ENCODE measurements at places on chromosomes 5 and 9. TPM values are rescaled to one million over a fixed set of nuclear protein-coding genes. Genes with fewer than 3 reads are reported as not detected.

DNA sequence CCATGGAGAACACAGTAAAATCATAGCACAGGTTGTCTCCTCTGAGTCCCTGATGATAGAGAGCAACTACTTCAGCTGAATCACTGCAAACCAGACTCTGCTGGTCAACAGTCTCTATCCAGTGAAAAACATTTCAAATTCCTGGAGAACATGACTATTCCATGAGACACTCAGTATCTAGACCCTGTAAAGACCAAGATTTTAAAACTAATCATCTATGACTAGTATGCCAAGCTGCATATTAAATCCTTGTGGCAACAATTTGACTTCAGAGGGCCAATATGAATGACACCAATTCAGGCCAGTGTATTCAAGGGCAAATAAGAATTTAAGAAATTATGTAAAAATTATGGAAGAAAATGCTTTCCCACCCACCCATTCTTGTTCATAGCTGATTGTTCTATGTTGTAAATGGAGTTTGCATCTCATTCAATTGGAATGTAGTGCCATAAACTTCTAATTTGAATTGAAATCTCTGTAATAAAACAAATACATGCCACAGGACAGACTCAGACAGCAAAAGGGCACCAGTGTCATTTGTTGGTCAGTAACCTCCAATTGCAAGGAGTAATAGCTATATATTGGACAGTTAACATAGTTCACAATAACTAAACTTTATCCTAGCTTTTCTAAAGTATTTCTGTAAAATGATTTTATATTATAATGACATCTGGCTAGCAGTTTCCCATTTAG lies 80.1 kb upstream of the LPAR1 start:
- no peak for DNase-seq

The KCNN2 gene
- total RNA-seq: 0.46 TPM

GRCh38 chr5:167861129-167861927 lies 430.1 kb upstream of the WWC1 start:
- DNase-seq: no peak

GRCh38 chr9:4065054-4065453 lies 234.8 kb downstream of the GLIS3 start:
- DNase-seq: no peak

DNA sequence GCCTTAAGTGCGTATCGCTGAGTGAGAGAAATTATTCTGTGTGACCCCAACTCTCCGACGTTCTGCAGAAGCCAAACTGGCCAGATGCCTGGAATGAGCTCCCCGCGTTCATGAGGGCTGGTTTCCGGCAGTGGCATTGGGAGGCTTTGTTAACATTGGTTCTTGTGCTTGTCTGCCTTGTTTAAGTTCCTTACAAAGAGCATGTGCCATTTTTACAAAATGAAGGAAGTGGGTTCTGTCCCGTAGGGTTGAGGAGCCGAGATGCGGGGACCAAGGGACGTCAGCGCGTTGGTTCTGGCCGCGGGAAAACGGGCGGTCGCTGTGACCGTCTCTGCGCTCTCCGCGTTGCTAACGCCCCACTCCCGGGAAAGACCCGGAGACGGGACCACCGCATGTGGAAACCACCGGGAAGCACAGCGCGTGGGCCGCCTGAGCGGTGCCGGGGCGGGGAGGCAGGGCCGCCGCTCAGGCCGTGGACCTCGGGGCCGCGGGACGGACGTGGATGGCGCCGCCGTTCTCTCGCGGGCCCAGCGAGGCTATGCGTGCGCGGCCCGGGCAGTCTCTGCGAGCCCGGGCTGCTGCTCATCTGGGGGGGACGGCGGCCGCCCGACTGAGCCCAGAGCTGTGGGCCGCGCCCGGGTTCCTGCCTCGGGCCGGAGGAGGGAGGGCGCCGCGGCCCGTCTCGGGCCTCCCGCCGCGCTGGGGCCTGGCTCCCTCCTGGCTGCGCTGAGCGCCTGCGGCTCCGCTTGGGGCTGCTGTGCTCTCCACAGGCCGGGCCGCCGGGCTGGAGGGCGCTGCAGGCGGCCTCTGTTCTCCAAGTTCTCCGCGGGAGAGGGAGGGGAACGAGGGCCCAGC lies 13.4 kb downstream of the RABL6 start:
- peak; percentile 75 for DNase-seq

DNA sequence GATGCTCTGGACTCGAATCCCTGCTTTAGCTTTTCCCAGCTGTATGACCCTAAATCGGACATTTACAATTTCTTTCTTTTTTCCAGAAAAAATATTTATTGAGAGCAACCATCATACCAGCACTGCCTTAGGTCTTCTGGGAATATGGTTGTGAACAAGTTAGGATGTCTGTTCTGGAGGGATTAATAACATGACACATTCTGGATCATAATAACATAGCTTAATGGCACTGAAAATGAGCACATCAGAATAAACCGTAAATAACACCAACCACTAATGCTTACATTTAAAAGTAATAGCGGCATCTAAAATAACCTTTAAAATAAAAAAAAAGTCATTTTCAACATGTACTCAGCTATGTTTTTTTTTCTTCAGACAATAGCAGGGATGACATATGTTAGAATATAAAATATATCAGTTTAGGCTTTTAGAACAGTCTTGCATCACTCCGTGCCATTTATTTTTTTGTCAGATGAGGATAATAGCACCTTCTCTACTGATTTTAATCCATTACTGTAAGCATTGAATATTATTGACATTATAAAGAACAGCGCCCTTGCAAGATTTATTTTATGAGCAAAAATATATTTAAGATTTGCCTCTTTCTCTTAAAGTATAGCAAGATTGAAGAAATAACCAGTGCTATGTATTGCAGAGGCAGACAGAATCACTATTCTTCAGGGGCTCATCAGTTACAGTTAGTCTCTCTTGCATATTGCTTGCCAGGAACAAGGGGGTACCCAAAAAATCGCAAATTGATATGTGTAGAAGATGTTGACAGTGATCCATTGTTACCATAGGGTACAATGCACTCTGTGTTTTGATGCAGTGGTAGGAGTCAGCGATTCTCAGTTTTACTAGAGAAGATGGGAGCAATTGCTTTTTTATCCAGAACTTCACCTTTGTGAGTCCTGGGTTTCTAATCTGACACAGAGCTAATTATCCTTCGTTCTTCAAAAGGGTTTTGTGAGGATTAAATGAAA lies 168.4 kb upstream of the NR3C1 start:
- DNase-seq: no peak

The CDH10 gene
- not detected for total RNA-seq

The SNCB gene
- not detected for total RNA-seq

The TMC1 gene
- total RNA-seq: 1.00 TPM

- no peak for DNase-seq
Measured at GRCh38 chr5:109865637-109866036, 175.9 kb downstream of the MAN2A1 start.

DNA sequence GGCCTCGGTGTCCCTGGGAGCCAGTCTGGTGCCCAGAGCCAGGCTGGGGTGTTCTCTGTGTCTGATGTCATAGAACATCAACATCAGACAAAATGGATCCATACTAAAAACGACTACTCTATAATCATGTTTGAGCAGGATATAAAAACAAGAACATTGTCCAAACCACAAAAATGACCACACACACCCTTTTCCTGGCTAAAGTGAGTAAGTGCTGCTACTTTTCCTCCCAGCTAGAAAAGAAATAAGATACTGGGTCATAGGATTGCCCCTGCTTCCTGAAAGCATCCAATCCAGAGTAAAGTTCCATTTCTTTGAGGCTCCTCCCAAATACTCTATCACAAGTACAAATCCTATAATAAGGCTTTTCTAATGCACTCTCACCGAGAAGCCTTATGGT lies 19.7 kb upstream of the TRAF1 start:
- no peak for DNase-seq

DNA sequence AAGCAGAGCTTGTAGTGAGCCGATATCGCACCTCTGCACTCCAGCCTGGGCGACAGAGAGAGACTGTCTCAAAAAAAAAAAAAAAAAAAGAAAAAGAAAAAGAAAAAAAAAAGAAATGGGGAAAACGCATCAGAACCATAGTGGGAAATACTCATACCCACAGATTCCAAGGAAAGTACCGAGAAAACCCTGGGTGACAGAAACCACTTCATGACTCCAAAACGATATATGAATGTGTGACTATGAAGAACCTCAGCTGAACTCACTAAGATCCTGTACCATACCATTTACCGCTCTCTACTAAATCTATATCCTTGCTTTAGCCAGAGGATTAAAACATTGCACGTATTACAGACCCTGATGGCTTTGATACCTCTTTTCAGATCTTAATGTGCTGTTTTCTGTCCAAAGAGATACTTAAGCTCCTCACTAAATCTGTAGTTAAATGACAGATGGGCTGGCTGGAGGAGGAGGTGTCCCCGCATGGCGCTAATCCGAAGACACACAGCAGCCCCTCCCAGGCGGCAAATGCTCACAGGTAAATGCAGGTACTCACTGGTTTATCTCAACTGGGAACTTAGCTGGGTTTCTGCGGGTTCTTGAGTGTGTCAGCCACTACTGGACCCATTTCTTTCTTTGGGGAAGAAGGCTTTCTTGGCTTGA lies 2.8 kb downstream of the LPCAT1 start:
- no peak for DNase-seq

DNA sequence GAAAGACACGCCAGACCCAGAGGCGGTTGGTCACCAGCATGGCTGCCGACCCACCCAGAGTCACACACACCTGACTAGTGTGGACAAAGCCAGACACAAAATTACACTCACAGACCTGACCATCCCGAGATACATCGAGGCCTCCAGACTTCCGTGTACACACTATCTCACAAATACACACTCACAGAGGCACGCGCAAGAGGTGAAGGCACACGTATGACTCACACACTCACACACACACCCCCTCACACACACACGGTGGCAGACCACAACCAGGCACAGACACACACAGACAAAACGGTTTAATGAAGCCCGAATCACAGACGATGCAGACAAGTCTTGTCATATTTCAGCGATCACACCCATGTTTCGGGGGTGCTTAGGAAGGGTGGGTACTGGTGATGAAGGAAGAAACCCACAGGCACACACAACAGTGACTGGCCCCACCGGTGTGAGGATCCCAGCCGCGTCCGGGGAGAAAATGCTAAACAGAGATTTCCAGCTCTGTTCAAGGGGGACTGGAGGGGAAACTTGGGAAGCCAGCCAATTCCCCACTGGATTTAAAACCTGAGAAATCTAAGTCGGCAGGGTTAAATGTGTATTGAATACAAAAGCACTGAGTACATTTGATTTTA lies 51.3 kb downstream of the CRB2 start:
- DNase-seq: peak; percentile 62

DNA sequence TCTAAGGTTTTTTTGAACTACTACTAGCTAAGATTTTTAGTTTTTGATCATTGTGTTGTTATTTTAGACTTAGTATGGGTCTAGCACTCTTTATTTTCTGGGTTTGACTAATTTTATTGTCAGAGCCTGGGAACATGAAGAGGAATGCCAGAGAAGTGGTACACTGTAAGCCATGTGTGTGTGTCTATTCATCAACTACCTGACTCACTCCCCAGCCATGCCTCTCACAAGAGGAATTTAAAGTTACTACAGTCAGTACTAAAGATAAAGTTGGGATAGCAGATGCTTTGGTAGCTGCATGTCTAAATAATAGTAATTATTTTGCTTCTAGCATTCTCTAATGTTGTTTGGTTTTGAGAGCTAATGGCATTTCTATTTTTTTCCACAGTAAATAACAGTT lies 264.8 kb downstream of the CSNK1G3 start:
- DNase-seq: no peak

GRCh38 chr9:98774746-98775145 lies 21.6 kb downstream of the ANKS6 start:
- DNase-seq: no peak

GRCh38 chr5:1911773-1912235 lies 29.1 kb upstream of the IRX4 start:
- DNase-seq: peak; percentile 44

DNA sequence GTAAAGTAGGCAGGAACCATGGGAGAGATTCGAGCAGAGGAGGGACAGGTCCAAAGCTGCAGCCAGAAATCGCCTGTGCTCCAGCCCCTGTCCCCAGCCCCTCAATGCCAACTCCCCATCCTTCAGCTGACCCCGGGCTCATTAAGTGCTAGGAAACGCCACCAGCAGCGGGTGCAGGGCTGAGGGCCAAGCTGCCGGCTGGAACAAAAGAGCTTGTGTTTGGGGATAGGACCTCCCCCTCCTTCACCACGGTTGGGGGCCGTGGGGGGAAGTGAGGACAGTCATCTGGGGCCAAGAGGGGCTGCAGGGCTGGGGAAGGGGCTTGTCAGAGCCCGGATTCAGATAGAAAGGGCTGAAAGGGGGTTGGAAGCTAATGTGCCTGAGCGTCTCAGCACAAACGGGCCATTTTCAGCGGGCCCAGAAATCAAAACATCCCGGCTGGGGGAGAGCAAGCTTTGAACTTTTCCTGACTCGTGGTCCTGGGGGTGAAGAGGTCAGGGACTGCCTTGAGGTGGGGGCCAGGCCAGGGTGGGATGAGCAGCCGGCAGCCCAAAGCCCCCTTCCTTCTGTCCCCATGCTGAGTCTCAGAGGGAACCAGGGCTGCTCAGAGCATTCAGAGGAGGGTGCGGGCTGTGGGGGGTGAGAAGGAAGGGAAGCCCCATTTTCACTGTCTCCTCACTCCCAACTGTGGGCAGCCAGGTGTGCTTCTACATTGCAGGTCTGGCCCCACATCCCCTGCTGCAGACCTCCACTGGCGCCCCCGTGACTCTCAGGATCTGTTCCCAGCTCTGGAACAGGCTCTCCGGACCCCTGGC lies 69.4 kb upstream of the DAB2IP start:
- no peak for DNase-seq

DNA sequence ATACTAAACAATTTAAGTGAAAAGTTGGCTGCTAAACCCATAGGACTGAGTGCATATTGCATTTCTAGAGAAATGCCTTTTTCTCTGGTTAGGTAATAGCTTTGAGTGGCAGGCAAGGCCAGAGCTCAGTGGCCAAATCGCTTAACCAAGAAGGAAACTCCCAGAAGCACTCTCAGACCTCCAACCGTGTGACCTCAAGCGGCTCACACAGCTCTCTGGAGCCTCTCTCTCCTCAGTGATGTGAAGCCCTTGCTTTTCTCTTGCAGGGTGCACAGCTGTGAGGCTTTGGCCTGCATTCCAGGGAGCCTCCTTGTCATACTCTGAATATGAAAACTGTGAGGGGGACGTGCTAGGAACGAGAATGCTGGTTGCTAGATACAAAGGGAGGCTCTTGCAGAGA lies 106.7 kb downstream of the INSYN2B start:
- no peak for DNase-seq

DNA sequence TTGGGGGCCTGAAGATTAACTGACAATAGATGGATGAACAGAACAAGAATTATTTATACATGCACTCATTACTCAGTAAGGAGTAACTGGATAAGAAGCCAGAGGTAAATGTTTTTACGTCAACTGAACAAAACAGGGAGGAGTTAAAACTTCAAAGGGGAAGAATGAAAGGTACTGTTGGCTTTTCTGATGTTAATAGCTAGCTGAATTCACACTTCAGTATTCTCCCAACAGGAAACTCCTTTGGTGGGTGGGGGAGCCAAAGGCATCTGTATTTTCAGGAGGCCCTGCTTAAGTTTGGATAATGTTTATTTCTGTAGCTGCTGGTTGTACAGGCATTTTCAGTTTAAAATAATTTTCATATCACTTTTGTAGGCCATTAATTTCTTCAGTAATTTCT lies 23.2 kb upstream of the RFK start:
- no peak for DNase-seq

The GCNT4 gene
- total RNA-seq: 3.0 TPM

The LRRC14B gene
- total RNA-seq: not detected

- DNase-seq: no peak
Measured at GRCh38 chr5:133317558-133317957, 265.7 kb downstream of the HSPA4 start.

- no peak for DNase-seq
Measured at GRCh38 chr5:76742583-76742982, 26.7 kb downstream of the F2R start.

GRCh38 chr5:84272771-84273516 lies 111.7 kb downstream of the EDIL3 start:
- DNase-seq: no peak

GRCh38 chr9:132595319-132595718 lies 12.9 kb downstream of the BARHL1 start:
- DNase-seq: peak; percentile 29

Data from posterior vena cava (tissue), 2 donors.